ENCODE measurements at places on chromosomes 1 and 21. TPM values are rescaled to one million over a fixed set of nuclear protein-coding genes. Genes with fewer than 3 reads are reported as not detected.

Gene CAPN9
- total RNA-seq = not detected

Gene FCRL1
- 0.84 TPM for total RNA-seq

GRCh38 chr21:34367320-34367935, 3.6 kb downstream of the KCNE2 start:
- H3K27ac ChIP-seq = no peak overlapping the region
- no peak for DNase-seq
- no peak overlapping the region for H3K4me3 ChIP-seq

Gene CA6
- total RNA-seq = not detected

DNA sequence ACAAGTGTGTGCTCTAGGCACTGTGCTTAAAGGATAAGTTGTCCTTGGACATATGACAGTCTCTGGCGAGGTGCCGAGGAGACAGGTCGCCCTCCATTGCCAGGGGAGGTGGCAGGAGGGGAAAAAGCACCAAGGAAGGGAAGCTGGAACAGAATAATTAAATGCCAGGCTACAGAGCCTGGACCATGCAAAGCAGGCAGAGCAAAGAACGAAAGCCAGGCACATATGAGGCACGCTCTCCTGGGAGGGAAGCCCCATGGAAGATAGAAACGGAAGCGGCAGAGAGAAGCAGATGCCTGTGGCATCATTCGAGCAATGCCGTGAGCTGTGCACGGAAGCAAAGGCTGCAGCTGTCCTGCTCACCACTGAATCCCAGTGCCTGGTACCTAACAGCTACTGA, 91.2 kb downstream of the JAK1 start:
- no peaks in the 10 kb centered on the region for H3K27me3 ChIP-seq
- no peak overlapping the region for H3K27ac ChIP-seq
- no peak overlapping the region for H3K4me3 ChIP-seq
